ENCODE measurements at places on chromosomes 5 and 9. TPM values are rescaled to one million over a fixed set of nuclear protein-coding genes. Genes with fewer than 3 reads are reported as not detected.

ZNF883 gene
- total RNA-seq: 0.78 TPM

GZMA gene
- total RNA-seq: 8.8 TPM

ATG12 gene
- total RNA-seq: 36.5 TPM

SHOC1 gene
- not detected for total RNA-seq

SLC34A1 gene
- total RNA-seq: not detected

NCS1 gene
- total RNA-seq: 5.7 TPM

DNM1 gene
- total RNA-seq: 5.2 TPM

NOL8 gene
- total RNA-seq: 34.2 TPM

RAPGEF1 gene
- total RNA-seq: 144 TPM
